ENCODE measurements at places on chromosomes 1 and 21. TPM values are rescaled to one million over a fixed set of nuclear protein-coding genes. Genes with fewer than 3 reads are reported as not detected.

The THBS3 gene
- 32.3 TPM for polyA plus RNA-seq

The SLAMF1 gene
- not detected for polyA plus RNA-seq

The FBLIM1 gene
- polyA plus RNA-seq: 59.4 TPM

The OTUD3 gene
- 13.7 TPM for polyA plus RNA-seq

The NSUN4 gene
- polyA plus RNA-seq: 32.9 TPM

The RNF207 gene
- polyA plus RNA-seq: 40.4 TPM

The ENAH gene
- 89.0 TPM for polyA plus RNA-seq

The CLDN17 gene
- not detected for polyA plus RNA-seq

The LCE2C gene
- not detected for polyA plus RNA-seq

The MYCL gene
- 9.0 TPM for polyA plus RNA-seq

The CLCA2 gene
- not detected for polyA plus RNA-seq

The AMPD1 gene
- 0.13 TPM for polyA plus RNA-seq

DNA sequence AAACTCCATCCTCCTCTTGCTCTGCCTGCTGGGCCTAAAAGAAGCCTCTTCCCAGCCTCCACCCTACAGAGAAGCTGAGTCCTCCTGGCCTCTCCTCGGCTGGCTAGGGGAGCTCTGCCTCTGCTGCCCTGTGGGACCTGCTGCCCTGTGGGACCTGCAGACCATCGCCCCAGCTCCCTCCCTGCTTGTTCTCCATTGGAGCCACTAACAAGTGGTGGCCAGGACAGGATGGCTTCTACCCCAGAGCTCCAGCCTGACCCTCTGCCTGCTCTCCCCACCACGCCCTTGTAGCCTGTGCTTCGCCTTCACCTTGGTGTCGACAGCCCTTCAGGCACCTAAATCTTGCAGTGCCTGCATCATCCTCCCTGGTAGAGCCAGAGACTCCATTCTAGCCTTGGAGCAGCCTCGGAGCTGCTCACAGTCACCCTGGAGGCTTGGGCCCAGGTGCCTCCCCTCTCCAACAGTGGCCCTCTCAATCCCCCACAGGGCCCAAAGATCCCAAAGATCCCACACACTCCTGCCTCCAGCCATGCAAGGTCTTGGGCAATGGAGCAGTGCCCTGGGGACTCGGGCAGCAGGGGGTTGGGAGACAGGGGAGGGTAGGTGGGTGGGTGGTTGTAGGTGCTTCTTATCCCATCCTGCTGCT lies 3.0 kb downstream of the EPS8L3 start:
- no peak for DNase-seq

GRCh38 chr1:195915826-195916225 lies 692.4 kb downstream of the KCNT2 start:
- DNase-seq: no peak

DNA sequence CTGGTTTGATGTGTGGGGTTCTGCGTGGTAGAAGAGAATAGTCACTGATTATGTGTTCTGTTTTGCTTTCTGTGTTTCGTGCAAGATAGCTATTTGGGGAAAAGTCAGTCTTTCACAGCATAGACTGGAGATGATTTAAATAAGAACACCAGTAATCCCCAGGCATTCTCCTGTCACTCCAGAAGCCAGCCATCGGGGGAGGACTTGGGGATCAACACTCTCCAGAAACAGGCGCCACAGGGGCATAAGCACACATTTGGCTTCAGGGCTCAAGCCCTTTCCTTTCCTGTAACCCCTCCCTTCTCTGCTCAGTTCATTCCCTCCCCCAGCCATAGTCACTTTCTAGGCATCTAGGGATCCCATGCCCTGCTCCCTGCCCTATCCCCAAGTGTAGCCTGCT lies 97.3 kb upstream of the BEND5 start:
- no peak for DNase-seq

- no peak for DNase-seq
Observed at GRCh38 chr1:211551638-211552460, 27.1 kb downstream of the SLC30A1 start.

GRCh38 chr1:76146184-76146583 lies 71.6 kb downstream of the ST6GALNAC3 start:
- no peak for DNase-seq

- no peak for DNase-seq
Observed at GRCh38 chr1:223197923-223198627, 55.0 kb upstream of the TLR5 start.

GRCh38 chr21:27802816-27803475 lies 836.1 kb upstream of the ADAMTS5 start:
- DNase-seq: no peak

DNA sequence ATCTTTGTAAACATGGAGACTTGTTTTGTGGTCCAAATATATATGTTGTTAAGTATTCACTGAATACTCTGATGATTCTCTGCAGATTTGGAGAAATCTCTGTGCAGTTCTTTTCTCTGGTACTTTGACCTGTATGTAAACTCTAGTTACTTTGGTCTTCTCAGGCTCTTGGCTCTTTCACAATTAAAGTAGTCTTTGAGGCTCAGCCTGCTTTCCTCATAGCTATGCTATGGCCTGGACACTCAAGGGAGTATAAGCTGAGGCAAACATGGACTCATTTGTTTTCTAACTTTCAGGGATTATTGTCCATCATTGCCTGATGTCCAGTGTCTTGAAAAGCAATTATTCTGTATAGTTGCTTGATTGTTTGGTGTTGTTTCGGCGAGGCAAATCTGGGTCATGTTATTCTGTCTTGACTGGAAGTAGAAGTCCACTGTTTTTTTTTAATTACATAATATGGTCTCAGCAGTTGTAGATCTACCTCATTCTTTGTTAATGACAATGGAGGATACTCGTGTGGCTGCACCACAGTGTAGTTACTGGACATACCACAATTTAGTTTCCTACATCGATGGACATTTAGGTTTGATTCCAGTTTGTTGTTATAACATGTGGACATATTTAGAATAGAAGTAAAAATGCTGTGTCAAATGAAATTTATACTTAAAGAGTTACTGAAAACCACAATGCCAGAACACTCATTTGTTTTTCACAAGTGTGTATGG lies 9.2 kb downstream of the PTBP2 start:
- DNase-seq: no peak

DNA sequence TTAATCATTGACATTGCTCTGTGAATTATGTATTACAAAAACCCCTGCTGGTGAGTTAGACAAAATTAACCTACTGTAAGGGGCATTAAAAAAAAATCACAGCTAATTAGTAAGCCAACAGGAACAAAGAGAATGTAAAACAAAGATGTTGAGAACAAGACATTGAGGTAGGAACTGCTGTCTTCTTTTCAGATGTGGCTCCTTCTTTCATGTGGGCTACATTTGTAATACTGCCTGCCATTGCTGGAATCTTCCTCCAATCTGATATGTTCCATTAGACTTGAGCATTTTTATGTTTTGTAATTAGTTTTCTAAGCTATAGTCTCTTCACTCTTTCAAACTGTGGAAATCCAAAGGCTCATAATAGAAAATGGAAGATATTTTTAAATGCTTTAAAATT lies 353.0 kb downstream of the ADGRL2 start:
- DNase-seq: no peak

- no peak for DNase-seq
Observed at GRCh38 chr1:2930913-2931723, 90.1 kb upstream of the ACTRT2 start.

DNA sequence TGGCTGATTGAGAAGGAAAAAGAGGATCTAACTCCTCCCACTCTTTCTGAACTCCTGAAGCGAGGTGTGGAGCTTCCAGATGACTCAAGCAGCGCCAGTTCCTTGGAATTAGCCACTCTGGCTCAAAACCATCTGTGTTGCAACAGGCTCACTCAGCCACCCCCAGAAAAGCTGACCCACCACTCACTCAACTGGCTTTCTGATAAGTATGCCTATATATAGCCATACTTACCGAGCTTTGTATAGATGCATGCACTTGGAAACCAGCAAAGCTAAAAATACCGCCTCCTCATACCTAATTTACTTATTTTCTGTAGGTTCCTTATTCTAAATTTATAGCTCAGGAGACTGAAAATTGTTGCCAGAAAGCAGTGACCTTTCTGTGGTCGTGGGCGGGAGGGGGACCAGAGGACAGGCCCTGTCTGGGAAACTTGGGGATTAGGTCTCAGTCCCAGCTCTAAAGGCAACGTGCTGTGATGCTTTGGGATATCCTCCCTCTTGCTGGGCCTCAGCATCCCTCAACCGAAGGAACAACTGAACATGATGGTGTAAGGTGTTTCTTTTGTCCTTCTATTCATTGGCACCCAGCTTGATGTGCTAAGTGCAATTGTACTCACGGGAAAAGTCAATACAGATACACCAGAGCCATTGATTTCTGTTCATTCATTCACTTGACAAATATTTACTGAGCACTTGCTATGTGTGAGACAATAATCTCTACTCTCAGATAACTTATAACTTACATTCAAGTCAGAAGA lies 65.7 kb downstream of the NENF start:
- DNase-seq: no peak

All from renal pelvis (tissue), 12 donors.